ENCODE measurements at places on chromosomes 6 and 20. TPM values are rescaled to one million over a fixed set of nuclear protein-coding genes. Genes with fewer than 3 reads are reported as not detected.

Gene ANKEF1
- under 0.01 TPM for total RNA-seq

Gene KCTD20
- 57.5 TPM for total RNA-seq

Gene UNC5CL
- not detected for total RNA-seq

Gene HLA-DPA1
- total RNA-seq = 1.4 TPM

Gene MEP1A
- not detected for total RNA-seq

Gene TREM1
- 8.6 TPM for total RNA-seq
